ENCODE measurements at places on chromosomes 5 and 9.

- DNase-seq = no peak
Observed at GRCh38 chr5:80054682-80055081, 19.5 kb downstream of the THBS4 start.

DNA sequence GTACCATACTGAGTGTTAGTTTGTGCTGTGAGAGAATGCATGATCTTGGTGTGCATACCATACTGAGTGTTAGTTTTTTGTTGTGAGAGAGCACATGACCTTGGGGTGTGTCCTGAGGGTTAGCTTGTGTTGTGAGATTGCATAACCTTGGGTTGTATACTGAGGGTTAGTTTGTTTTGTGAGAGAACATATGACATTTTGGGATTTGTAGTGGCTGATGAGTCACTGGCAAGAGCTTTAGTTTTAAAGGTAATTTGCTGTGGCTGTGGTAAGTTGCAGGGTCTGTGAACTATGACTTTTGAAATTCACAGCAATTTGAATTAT lies 1068.3 kb upstream of the EDIL3 start:
- DNase-seq = no peak

DNA sequence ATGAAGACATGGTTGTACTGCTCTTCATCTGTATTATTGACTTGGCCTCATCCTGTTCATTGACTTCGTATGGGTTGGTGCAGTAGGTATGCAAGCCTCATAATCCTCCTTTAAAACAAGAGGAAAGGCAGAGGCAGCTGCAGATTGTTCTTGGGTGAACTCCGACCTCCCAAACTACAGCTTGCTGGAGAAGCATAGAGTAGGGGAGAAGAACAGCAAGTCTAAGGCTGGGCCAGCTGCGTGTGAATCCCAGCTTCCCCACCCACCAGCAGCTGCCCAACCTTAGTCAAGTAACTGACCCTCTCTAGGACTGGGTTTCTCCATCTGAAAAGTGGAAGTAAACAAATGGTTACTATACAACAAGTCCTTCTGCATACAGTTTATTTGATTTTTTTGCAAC lies 114.5 kb upstream of the WWC1 start:
- DNase-seq = no peak

- no peak for DNase-seq
Observed at GRCh38 chr5:40499007-40499406, 180.7 kb upstream of the PTGER4 start.

- no peak for DNase-seq
Observed at GRCh38 chr5:75465480-75465879, 45.9 kb downstream of the CERT1 start.

GRCh38 chr9:134899818-134900217 lies 17.9 kb downstream of the FCN1 start:
- no peak for DNase-seq

- DNase-seq = no peak
Observed at GRCh38 chr5:68224509-68225187, 9.1 kb downstream of the PIK3R1 start.

DNA sequence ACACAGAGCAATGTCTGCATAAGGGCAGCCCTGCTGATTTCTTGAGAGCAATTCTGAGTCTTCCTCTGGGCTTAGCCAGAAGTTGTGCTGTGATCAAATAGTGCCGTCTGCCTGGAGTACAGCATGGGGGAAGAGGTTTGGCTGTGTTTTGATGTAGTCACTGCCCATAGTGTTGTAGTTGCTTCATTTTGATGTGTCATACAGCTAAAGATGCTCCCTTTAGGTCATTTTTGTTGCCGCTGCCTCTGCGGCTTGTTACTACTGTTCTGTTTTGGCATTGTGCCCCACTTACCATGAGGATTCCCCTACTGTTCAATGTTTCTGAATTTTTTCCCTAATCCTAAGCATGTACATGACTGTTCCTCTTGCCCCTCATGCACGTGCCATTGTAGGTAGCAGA lies 23.0 kb downstream of the SLC36A1 start:
- DNase-seq = no peak

DNA sequence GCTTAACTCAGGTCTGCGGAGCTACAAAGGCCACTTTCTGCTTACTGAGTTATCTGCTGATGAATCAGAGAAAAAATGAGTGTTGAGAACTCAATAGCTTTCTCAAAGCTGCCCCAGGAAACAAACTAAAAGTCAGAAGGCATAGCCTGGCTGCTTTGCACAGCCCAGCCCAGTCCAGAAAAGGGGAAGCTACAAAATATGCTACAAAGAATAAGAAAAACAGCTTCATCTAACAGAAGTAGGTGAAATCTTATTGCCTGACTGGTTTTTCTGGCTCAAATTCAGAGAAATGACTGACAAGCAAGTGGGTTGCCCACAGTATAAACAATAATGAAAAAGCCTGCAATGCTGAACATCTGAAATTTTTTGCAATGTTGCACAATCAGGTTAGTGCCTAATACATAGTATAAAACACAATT lies 156.2 kb downstream of the PPP2R2B start:
- DNase-seq = no peak

DNA sequence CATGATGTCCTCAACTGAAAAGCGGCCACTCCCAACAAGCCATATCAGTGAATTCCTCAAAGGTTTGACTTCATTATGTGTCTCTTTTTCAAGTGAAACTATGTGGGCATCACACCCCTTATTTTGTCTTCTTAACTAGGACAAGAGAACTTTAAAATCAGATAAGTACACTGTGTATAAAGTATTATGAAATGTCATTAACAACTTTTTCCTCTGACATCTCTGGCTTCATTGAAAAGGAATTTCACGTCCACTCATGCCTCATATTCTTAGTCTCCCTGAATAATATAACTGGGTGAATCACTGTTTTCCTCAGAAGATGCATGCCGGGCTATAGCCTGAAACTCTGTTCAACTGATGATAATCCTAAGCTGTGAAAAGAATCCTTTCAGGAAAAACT lies 415.8 kb downstream of the ACTL7B start:
- no peak for DNase-seq

GRCh38 chr9:132369421-132369820 lies 14.6 kb upstream of the SETX start:
- DNase-seq = no peak

GRCh38 chr9:124214596-124215367 lies 43.0 kb upstream of the NEK6 start:
- no peak for DNase-seq

GRCh38 chr9:61674465-61674864 lies 484.6 kb downstream of the SPATA31A7 start:
- DNase-seq = no peak

GRCh38 chr5:79020861-79021561 lies 35.9 kb upstream of the ARSB start:
- DNase-seq = no peak

DNA sequence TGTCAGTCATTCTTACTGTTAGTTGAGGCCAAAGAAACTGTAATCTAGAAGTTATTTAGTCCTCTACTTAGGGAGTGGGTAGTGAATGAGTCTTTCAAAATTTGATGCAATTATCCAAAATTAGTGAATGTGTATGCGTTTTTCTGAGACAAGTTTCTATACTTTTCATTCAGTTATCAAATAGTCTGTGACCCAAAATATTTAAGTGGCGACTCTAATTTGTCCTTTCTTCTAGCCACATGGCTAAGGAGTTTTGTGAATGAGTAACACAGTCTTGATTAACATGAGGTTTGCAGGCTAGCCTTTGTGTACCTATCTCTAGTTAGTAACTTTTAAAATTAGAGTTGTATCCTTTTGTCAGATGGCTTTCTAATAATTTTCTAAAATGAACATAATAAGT lies 45.6 kb downstream of the COMMD10 start:
- no peak for DNase-seq

GRCh38 chr5:93649234-93649900 lies 66.3 kb downstream of the NR2F1 start:
- no peak for DNase-seq

- no peak for DNase-seq
Observed at GRCh38 chr5:96124589-96124988, 162.9 kb upstream of the ELL2 start.

DNA sequence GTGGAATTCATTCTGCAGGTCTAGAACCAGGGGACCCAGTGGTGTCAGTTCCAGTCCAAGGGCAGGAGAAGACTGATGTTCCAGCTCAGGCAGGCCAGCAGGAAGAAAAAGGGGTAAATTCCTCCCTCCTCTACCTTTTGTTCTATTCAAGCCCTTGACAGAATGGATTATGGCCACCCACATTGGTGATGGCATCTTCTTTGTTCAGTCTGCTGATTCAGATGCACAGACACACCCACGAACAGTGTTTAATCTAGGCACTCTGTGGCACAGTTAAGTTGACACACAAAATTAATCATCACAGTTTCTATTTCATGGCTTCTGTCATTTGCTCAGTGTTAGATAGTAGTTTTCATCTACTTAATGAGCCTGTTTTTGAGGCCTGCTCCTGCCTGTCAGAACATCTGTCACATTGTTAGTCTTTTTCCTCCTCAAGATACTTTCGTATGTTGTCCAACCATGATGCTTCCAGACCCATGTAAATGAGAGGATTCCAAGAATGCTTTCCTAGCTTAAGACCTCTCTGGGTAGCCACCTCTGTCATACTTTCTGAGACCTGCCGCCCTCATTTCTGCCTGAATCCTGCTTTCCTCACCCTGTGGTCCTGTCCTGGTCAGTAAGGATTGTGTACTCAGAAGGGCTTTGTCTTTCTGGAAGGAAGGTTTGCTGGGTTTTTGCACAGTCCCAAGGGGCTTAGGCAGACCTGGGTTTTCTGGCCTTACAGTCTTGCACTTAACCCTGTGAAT lies 72.5 kb downstream of the SPIN1 start:
- no peak for DNase-seq

- DNase-seq = no peak
Observed at GRCh38 chr5:123278284-123278683, 144.9 kb downstream of the CEP120 start.

DNA sequence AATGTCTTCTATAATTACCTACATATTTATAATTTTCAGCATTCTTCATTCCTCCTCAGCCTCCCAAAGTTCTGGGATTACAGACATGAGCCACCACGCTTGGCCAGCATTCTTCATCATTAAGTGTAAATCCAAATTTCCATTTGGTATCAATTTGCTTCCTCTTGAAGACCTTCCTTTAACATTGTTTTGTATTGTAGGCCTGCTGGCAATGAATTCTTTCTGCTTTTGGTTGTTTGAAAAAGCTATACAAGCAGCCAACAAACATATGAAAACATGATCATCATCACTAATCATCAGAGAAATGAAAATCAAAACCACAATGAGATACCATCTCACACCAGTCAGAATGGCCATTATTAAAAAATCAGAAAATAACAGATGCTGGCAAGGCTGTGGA lies 56.4 kb downstream of the GCNT4 start:
- no peak for DNase-seq

Measured in cortex of kidney (tissue), 1 donor.